Breast epithelium (tissue), 4 donors: ENCODE measurements at places on chromosomes 2 and 18.

DNA sequence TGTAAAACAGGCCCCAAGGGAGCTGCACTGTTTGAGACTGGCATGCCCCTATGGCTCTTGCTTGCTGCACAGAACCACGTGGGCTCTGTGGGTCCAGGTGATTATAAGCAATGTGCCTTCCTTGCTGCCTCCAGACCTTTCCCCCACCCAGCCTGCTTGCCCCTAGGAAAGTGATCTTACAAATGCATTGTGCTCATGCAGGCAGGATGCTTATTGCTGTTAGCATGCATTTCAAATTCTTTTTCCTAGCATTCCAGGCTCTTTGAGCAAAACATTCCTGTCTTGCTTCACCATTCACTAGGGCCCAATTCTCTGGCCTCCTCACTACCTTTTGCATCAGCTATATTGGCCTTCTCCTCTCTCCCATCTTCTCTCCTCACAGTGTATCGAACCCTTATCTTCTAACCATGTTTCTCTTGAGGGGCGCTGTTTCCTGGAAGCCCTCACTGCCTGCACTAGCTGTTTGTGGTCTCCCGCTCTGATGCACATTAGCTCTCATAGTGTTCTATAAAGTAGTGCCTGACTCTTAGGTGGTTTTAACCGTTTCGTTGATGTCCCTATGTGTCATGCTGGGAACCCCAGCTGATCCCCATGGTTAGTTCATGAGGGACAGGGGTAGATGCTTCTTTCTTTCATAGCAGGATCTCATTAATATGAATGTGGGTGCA, 152.9 kb upstream of the EPAS1 start:
- DNase-seq: no peak

GRCh38 chr18:25787276-25787675, 303.1 kb downstream of the SS18 start:
- DNase-seq: no peak

GRCh38 chr2:69781321-69782248, 39.7 kb downstream of the ANXA4 start:
- DNase-seq: no peak

GRCh38 chr2:216202626-216203250, 93.6 kb downstream of the XRCC5 start:
- DNase-seq: no peak

DNA sequence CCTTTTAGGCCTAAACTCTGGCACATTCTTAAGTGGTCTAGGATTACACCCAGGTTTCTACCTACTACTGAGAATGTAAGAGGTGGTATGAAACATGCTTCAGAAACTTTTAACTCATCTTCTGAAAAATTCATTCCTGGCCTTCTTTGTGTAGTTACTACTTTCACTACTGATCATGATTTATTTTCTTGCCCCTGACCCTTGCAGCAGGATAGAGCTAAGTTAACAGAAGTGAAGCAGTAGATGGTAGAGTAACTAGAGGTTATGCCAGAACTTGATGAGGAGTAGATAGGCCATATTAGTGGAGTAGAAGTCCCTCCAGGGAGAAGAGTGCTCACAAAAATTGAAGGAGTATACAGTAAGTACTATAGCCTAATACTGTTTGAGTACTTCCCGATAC, 75.5 kb upstream of the MSTN start:
- no peak for DNase-seq

- DNase-seq: no peak
Measured at GRCh38 chr2:174339561-174340399, 5.0 kb downstream of the SP9 start.

DNA sequence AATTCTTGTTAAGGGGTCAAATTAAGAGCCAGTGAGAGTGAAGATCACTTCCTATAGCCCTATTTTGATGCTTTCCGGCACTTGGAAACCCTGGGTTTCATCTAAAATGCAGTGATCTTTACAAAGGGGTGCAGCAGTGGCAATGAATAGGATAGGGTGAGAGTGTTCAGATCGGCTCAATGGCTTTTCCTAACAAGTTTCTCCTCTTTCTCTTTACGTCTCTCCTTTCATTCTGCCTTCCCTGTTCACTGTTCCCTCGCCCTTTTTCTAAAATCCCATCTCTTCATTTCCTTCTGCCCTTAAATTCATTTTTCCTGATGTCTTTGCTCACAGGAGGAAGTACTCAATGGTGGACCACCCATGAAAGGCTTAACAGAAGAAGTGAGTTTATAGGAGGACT, 86.0 kb downstream of the CTIF start:
- no peak for DNase-seq

DNA sequence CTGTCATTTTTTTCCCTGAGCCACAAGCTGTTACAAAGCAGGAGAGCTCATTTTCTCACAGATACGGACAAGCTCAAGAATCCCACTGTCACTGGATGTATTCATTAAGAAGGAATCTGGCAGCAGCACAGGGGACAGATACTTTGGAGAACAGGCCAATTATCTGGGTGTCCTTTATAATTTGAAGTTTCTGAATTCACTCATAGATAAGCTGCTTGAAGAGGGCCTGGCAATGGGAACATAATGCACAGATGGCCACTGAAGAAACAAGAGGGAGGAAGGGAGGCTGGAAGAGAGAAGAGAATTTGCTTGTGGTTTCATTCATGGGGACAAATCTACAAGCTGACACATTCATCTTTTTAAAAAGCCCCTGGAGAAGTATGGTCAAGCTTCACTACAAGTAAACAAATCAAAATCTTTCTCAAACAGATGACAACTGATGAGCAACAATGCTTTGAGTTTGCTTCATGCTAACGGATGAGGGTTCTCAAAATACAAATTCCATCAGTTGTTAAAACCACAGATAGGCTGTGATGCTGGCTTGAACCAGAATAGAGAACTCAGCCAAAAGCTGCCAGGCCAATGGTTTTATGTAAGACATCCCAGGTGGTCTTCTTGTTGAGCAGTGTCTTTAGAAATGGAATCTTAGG, 11.9 kb downstream of the BCL2 start:
- no peak for DNase-seq

GRCh38 chr18:25662272-25662671, 310.3 kb upstream of the ZNF521 start:
- no peak for DNase-seq

- DNase-seq: no peak
Measured at GRCh38 chr2:98347298-98348065, 1.2 kb downstream of the CNGA3 start.

DNA sequence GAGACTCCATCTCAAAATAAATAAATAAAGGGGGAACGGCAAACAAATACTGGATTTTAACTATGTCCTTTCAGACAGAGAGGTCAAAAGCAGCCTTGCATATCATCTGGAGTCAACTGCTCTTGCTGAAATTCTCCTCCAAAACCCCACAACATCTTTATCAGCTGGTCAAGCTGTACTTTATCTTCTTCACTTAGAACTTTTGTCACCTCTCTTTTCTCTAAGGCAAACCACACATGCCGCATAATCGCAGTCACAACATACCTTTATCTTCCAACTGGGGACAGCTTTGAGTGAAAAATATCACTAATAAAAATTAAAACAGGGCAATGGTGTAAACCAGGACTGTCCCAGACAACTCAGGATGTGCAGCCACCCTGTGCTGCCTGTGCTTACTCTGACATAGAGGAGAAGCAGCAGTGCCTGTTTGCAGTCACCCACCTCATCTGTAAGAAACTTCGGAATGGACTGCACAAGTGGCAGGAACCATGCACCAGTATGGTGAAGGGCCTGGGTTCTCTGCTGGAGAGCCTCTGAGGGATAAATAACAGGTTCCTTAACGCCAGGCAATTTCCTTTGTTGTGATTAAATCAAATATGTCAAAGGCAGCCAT, 6.2 kb downstream of the MPPE1 start:
- DNase-seq: no peak

- DNase-seq: no peak
Measured at GRCh38 chr2:181054843-181055242, 74.4 kb downstream of the UBE2E3 start.

DNA sequence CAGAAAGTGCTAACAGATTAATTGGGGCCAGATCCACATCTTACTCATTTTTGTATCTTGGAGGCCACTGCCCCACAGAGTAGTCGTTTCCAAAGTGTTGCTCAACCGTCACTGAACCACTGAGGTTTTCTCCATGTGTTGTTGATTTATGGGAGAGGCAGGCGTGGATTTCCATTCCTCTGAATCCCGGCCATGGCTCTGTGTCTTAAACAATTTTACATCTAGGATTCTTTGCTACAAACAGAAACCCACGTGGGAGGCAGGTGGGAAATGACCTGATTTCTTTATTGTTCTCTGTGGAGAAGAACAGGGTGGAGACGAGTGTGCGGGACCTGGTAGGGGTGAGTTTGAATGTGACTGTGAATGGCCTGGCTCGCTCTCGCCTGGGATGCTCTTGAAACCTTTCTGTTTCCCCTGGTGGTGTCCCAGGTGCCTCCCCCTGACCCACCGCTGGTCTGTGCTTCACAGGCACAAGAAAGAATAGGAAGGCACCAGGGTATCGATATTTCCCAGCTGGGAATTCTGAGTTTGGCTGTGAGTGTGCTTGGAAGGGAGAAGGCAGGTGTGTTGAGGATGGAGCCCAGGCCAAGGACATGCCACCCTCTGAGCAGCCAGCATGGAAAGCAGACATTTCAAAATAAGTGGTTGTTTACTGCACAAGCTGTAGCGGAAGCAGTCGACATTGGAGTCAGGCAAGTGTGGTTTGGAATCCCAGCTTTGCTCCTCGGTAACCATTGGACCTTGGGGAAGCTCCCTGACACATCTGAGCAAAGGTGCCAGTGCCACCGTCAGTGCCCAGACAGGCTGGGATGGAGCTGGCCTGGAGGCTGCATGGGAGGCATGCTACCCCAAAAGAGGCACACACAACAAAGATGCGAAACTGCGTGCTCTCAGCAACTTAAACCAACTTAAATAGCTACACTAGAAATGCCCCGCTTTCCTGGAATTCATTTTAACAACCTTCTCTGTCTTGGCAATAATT, 50.0 kb downstream of the LPIN1 start:
- DNase-seq: no peak

GRCh38 chr2:2012505-2012904, 268.2 kb upstream of the PXDN start:
- no peak for DNase-seq

DNA sequence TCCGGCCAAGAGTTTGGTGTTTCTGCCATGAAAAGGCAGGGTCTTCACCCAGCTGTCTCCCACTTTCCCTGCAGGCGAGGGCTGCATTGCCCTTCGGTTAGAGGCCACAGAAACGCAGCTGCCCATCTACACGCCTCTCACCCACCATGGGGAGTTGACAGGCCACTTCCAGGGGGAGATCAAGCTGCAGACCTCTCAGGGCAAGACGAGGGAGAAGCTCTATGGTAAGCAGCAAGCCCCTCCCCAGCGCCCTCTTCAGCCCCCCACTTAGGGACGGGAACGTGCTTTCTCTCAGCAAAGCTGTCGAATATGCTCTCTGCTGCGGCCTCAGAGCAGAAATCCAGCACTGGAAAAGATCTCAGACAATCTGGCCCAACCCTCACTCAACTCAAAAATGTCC, 57.7 kb upstream of the ATG16L1 start:
- no peak for DNase-seq
